Endothelial cell of umbilical vein (primary cell): ENCODE measurements at places on chromosomes 13 and 19. TPM values are rescaled to one million over a fixed set of nuclear protein-coding genes. Genes with fewer than 3 reads are reported as not detected.

The NCCRP1 gene
- total RNA-seq: not detected in 2 replicates

The PLEKHA4 gene
- total RNA-seq: 4.9 and 10.1 TPM in 2 replicates

The TNFAIP8L1 gene
- 53.7 and 56.1 TPM in 2 replicates for total RNA-seq

The ABHD8 gene
- total RNA-seq: 5.9 and 6.8 TPM in 2 replicates

The CGB3 gene
- total RNA-seq: not detected in 2 replicates

- H3K27me3 ChIP-seq: no peaks in the 10 kb centered on the region
- H3K27ac ChIP-seq: no peak overlapping the region
- H3K4me1 ChIP-seq: no peaks in the 10 kb centered on the region
- H3K36me3 ChIP-seq: no peaks in the 10 kb centered on the region
- no peak for DNase-seq
Measured at GRCh38 chr13:29104461-29104860, 284.3 kb downstream of the MTUS2 start.

GRCh38 chr13:38879278-38879677 lies 111.4 kb downstream of the STOML3 start:
- DNase-seq: peak; percentile 77
- H3K27ac ChIP-seq: no peak overlapping the region
- peaks cover 2% of the 10 kb centered on the region for H3K4me1 ChIP-seq
- no peak overlapping the region for H3K4me3 ChIP-seq
- peaks cover 21% of the 10 kb centered on the region for H3K27me3 ChIP-seq

GRCh38 chr13:51781246-51782022 lies 22.5 kb downstream of the DHRS12 start:
- H3K36me3 ChIP-seq: no peaks in the 10 kb centered on the region
- no peak overlapping the region for H3K4me3 ChIP-seq
- H3K27me3 ChIP-seq: no peaks in the 10 kb centered on the region

- no peaks in the 10 kb centered on the region for H3K27me3 ChIP-seq
- H3K4me3 ChIP-seq: no peak overlapping the region
- peaks cover 15% of the 10 kb centered on the region for H3K4me1 ChIP-seq
- no peak overlapping the region for H3K27ac ChIP-seq
Measured at GRCh38 chr13:36447501-36447900, 15.2 kb downstream of the CCNA1 start.

GRCh38 chr19:10646456-10647159 lies 7.5 kb upstream of the ILF3 start:
- no peaks in the 10 kb centered on the region for H3K27me3 ChIP-seq
- H3K4me3 ChIP-seq: no peak overlapping the region
- no peak overlapping the region for H3K27ac ChIP-seq
- peaks cover 4% of the 10 kb centered on the region for H3K4me1 ChIP-seq

GRCh38 chr19:49104229-49104864 lies 9.8 kb upstream of the LIN7B start:
- no peaks in the 10 kb centered on the region for H3K27me3 ChIP-seq
- H3K36me3 ChIP-seq: peaks cover 72% of the 10 kb centered on the region
- no peak for DNase-seq
- no peaks in the 10 kb centered on the region for H3K4me1 ChIP-seq
- no peak overlapping the region for H3K27ac ChIP-seq
- H3K4me3 ChIP-seq: no peak overlapping the region

DNA sequence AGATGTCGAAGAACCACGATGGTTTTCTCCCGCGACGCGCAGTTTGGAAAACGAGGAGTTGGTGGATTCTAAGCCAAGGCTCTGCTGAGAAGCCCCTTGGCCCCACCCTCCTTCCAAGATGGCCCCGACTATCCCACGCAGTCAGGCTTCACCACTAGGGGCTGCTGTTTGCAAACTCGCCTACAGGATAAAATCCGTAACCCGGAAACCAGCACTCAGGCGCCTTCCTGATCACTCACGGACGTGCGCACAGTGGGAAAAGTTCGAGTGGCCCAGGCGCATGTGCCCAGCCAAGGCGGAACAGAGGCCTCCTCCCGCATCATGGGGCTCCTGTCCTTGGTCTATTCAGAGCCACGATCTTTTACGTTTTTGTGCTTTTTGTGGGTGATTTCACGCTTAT lies 19.2 kb upstream of the UQCR11 start:
- H3K27ac ChIP-seq: peak overlapping the region; percentile 29
- H3K4me3 ChIP-seq: no peak overlapping the region
- no peaks in the 10 kb centered on the region for H3K4me1 ChIP-seq
- H3K36me3 ChIP-seq: peaks cover 41% of the 10 kb centered on the region
- H3K27me3 ChIP-seq: no peaks in the 10 kb centered on the region
- peak; percentile 67 for DNase-seq

DNA sequence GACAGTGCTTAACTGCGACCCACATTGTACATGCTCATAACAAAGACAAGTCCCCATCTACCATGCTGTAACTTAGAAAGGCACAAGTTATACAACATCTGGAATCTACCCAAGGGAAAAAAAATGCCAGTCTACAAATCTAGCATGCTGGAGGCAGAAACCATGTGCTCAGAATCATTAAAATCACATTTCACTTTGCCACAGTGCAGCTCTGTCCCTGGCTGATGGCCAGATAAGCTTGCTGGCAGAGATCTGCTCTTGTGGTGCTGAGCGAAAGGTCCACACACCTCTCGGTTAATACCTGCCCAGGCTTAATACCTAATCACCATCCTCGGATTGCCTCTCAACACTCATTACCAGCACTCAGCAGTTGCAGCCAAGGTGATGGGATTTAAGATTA lies 74.1 kb upstream of the UQCRFS1 start:
- no peak for DNase-seq
- H3K27me3 ChIP-seq: no peaks in the 10 kb centered on the region
- H3K4me1 ChIP-seq: no peaks in the 10 kb centered on the region
- no peaks in the 10 kb centered on the region for H3K36me3 ChIP-seq
- no peak overlapping the region for H3K4me3 ChIP-seq

GRCh38 chr19:8324186-8325050 lies 3.1 kb downstream of the RPS28 start:
- DNase-seq: no peak
- H3K4me3 ChIP-seq: no peak overlapping the region
- no peaks in the 10 kb centered on the region for H3K27me3 ChIP-seq
- H3K4me1 ChIP-seq: peaks cover 24% of the 10 kb centered on the region

- peak overlapping the region; percentile 88 for H3K27ac ChIP-seq
- peak; percentile 24 for DNase-seq
- peak overlapping the region; percentile 98 for H3K4me3 ChIP-seq
- H3K27me3 ChIP-seq: no peaks in the 10 kb centered on the region
- H3K36me3 ChIP-seq: peaks cover 10% of the 10 kb centered on the region
- peaks cover 35% of the 10 kb centered on the region for H3K4me1 ChIP-seq
Measured at GRCh38 chr13:49997955-49998354, 1.1 kb downstream of the TRIM13 start.

- peaks cover 16% of the 10 kb centered on the region for H3K4me1 ChIP-seq
- H3K36me3 ChIP-seq: peaks cover 4% of the 10 kb centered on the region
- no peak overlapping the region for H3K4me3 ChIP-seq
- H3K27me3 ChIP-seq: peaks cover 13% of the 10 kb centered on the region
- DNase-seq: no peak
Measured at GRCh38 chr19:10285393-10285792, 1.4 kb upstream of the ICAM4 start.
